Thymus (tissue), 14 donors: ENCODE measurements at places on chromosomes 16 and 17. TPM values are rescaled to one million over a fixed set of nuclear protein-coding genes. Genes with fewer than 3 reads are reported as not detected.
A peak's percentile ranks its signal among the peaks of the same experiment; 100 is the strongest.

Gene GPR142
- total RNA-seq = 0.09 TPM

DNA sequence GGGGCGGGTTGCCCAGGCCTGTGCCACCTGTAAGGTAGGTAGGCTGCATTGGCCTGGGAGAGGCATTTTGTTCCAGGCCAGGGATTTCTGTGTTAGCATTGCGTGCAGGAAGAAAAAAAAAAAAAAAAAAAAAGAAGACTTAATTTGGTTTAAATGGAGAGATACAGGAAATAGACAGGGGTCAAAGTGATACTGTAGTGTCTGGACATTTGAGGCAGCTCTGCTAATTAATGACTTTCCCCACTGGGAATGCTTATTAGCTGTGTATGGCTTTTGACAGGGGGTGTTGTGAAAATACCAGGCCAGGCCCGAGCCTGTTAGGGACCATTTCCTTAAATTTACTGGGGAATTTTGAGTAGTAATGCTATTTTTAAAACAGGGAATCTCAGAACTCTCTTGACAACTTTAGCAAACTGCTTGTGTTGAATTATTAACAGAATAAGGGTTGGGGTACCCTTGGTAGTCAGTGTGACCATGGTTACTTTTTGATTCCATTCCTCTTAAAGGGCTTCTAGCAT, 1.0 kb downstream of the MAP2K4 start:
- no peaks in the 10 kb centered on the region for H3K36me3 ChIP-seq
- H3K4me1 ChIP-seq = peaks cover 7% of the 10 kb centered on the region
- DNase-seq = no peak
- peaks cover 12% of the 10 kb centered on the region for H3K27me3 ChIP-seq
- H3K4me3 ChIP-seq = peak overlapping the region; percentile 47

GRCh38 chr17:10305398-10305797, 67.4 kb downstream of the MYH13 start:
- H3K4me3 ChIP-seq = no peak overlapping the region
- no peaks in the 10 kb centered on the region for H3K4me1 ChIP-seq
- DNase-seq = no peak
- H3K27ac ChIP-seq = no peak overlapping the region

GRCh38 chr17:14199601-14200000, 37.1 kb downstream of the CDRT15 start:
- peak overlapping the region; percentile 64 for H3K27ac ChIP-seq
- H3K27me3 ChIP-seq = no peaks in the 10 kb centered on the region
- no peak for DNase-seq
- H3K4me3 ChIP-seq = no peak overlapping the region

GRCh38 chr16:17340804-17341203, 130.0 kb downstream of the XYLT1 start:
- peaks cover 43% of the 10 kb centered on the region for H3K4me1 ChIP-seq
- no peaks in the 10 kb centered on the region for H3K36me3 ChIP-seq
- H3K27me3 ChIP-seq = no peaks in the 10 kb centered on the region
- DNase-seq = no peak

Gene PIGQ
- 14.4 TPM for total RNA-seq

GRCh38 chr17:61469949-61470348, 17.7 kb downstream of the TBX4 start:
- H3K4me1 ChIP-seq = no peaks in the 10 kb centered on the region
- peaks cover 54% of the 10 kb centered on the region for H3K27me3 ChIP-seq
- H3K36me3 ChIP-seq = no peaks in the 10 kb centered on the region
